ENCODE measurements at places on chromosomes 13 and 19.
A peak's percentile ranks its signal among the peaks of the same experiment; 100 is the strongest.

DNA sequence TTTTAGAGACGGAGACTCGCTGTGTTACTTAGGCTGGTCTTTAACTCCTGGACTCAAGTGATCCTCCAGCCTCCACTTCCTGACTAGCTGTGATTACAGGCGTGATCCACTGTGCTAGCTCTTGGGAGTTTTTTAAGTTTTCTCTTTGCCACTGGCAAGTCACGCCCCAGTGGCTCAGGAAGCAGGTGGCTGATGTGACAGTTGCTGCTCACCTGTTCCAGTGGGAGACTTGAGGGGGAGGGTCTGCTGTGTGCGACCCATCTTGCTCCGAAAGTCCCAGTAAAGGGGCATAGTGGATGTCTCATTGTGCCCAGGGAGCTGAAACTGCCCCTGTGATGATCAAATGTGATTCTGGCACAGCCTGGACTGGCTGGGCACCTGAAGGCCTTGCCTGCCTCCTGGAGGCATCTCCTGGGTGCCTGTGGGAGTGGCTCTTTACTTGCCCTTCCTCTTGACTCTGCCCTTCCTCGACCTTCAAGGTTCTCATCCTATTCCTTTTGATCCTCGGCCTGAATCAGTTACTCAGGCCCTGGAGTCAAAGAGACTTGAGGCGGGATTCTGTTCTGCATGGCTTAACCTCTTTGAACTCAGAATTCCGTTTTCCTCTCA, 7.8 kb downstream of the SMARCA4 start:
- no peak for DNase-seq

- peak; percentile 27 for DNase-seq
Measured at GRCh38 chr19:41705393-41706174, 2.8 kb upstream of the CEACAM5 start.

- no peak for DNase-seq
Measured at GRCh38 chr13:30423891-30424290, 1.6 kb downstream of the UBE2L5 start.

DNA sequence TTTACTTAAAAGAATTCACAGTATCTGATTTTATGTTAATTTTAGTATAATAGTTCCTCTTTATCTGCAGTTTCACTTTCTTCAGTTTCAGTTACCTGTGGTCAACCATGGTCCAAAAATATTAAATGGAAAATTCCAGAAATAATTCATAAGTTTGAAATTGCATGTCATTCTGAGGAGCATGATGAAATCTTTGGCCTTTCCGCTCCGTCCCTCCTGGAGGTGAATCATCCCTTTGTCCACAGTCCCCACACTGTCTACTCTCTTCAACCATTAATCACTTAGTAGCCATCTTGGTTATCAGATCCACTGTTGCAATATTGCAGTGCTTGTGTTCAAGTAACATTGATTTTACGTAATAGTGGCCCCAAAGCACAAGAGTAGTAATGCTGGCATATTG, 26.9 kb downstream of the SLITRK6 start:
- DNase-seq, result peak; percentile 3

DNA sequence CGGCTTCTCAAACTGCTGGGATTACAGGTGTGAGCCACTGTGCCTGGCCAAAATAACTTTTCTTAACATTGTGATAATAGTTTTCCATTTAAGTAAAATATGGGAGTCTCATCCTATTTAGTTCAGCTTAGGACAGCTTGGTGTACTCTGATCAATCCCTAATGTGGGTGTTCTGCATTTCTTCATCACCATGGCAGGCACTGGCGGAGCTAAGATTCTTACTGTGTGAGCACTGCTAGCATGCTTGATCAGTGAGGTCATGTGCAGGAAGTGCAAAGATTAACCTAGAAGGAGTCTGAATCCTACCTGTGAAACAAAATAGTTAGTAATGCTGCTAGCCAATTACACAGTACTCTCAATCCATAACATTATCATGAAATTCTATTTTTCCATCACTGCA, 1684.2 kb upstream of the SLC10A2 start:
- no peak for DNase-seq

DNA sequence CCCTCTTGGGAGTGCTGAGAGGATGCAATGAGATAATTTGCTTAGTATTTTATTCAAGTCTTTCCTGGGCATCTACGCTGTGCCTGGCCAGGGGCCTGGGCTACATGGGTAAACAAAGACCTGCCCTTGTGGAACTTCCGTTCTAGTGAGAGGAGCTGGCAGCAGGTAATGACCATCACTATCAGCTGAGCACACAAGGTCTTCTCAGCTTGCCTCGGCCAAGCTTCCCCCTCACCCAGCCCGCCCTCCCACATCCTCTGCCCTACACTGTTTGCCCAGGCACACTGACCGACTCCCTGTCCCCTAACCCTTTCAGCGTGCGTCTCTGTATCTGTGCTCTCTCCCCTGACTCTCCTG, 8.6 kb upstream of the FKRP start:
- no peak for DNase-seq

DNA sequence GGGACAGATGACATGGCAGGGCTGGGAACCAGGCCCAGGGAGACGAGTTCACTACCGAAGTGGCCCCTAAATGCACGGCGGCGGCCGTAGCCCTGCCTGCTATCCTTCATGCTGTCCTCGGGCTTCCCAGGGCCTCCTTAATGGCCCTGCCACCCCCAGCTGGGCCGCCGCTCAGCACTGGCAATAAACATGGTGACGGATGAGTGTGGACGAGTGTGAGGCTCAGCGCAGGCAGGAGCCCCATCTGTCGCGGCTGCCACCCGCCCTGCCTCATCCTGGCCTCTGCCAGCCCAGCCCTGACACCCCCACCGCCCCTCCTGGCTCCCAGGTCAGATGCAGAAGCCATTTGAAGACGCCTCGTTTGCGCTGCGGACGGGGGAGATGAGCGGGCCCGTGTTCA, 13.6 kb downstream of the PIN1 start:
- no peak for DNase-seq

DNA sequence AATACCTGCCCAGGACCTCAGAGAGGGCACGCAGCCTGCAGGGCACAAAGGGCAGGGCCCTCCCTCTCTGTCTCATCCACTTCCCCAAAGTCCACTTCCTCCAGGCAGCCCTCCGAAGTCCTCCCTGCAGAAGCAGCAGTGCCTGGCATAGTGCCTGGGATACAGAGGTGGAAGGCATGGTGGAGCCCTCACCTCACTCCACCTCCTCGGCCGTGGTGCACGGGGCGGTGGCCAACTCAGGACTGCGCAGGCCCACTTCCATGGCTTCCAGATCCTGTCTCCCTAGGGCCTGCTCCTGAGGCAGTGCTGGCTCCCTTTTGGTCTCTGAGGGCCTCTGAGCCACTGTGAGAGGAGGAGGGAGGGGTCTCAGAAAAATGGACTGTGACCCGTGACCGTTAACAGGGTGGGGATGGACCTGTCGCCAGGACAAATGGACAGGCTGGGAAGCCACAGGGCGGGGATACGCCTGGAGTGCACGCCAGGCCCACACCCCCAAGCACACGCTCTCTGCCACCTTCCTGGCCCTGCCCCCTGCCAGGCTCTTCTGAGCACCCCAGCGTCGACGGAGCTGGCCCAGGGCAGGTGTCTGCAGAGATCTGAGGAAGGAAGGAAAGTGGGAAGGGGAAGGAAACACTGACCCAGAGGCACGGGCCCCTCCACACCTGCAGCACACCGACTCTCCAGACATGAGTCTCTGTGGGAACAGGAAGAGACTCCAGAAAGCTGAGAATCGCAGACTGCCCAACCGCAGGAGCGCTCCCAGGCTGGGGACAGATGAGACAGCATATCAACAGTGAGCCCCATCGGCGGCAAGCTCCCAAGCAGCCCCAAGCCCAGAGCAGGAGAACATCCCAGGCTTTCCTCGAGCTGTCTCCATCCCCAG, 8.4 kb downstream of the REXO1 start:
- DNase-seq, result peak; percentile 10
